Endothelial cell (in vitro differentiated cells): ENCODE measurements at places on chromosomes 5 and 9.
A peak's percentile ranks its signal among the peaks of the same experiment; 100 is the strongest.

DNA sequence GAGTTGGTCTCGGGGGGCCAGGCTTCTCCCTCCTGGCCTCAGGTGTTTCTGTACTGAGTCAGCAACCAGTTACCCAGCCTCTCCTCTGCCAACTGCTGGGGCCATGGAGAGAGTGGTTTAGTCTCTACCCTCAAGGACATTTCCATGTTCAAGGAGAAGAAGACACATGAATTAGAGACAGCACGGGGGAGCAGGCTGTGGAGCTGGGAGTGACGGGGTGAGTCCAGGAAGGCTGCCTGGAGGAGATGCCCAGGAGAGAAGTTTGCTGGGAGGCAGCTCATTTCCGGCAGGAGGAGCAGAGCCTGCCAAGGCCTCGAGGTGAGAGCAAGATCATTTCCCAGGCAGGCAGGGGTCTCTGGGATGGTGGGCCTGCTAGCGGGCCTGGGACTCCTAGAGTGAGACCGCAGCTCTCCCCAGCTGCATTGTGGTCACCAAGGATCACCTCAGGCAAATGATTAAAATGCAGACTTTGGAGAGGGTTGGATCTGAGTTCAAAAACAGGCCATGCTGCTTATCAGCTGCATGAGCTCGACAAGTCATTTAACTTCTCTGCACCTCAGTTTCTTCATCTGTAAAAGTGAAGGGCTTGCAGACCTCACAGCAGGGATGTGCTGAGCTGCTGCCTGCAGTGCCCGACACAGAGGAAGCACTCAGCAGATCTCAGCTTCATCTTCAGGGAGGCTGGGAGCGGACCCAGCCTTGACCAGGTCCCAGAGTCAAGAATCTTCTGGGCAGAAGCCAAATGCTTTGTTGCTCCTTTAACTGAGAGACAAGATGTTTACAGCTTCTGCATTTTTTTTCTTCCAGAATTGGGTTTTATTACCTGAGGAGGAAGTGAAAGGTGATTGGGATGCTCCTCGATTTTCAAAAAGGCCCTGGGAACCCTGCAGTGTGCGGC, 35.2 kb downstream of the NEK6 start:
- DNase-seq = no peak

GRCh38 chr5:111478266-111478665, 34.1 kb downstream of the STARD4 start:
- no peak for DNase-seq

- no peak for DNase-seq
Measured at GRCh38 chr9:122939601-122940000, 1.2 kb upstream of the RABGAP1 start.

DNA sequence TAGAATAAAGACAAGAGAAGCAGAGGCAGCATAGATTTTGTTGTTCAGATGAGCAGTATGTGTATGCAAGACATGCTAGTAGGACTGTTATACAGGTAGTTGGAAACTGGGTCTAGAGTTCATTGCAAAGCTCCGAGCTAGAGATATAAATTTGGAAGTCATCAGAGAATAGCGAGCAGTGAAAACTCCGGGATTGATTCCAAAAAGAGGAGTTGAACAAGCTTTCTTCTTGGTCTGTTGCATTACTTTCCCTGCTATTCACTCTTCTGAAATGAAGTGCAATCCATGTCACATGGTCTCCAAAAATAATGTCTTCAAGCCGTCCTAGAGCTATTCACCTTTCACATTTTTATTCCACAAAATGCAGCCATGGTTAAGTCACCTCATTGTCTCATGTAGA, 67.9 kb upstream of the ZNF462 start:
- DNase-seq = no peak

DNA sequence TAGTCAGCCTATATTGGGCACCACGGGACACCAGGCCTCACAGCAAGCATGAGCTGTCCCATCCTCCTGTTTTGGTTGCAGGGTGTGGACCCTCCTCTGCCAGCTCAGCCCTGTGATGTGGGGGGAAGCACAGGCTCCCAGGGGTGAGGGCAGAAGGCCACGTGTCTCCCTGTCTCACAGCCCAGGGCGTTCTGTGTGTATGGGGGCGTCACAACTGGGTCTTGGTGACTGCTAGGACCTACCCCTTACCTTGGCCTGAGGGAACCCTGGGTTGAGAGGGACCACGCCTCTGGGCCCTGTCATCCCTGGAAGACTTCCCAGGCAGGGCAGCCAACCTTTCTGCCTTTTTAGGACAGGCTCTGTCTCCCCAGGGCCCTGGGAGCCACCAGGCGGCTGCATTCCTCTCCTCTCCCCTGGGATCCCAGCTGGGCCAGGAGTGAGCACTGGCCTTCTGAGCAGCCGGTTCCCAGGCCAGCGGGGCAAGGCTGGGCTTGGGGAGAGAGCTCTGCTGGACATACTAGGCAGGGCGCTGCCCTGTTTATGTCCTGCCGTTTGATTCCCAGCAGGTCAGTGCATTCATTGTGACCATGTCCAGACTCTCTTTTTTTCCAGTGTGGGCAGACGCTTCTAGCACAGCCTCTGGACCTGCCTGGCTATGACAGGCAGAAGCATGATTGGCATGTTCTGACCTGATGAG, 97.4 kb downstream of the DAB2IP start:
- DNase-seq = no peak

DNA sequence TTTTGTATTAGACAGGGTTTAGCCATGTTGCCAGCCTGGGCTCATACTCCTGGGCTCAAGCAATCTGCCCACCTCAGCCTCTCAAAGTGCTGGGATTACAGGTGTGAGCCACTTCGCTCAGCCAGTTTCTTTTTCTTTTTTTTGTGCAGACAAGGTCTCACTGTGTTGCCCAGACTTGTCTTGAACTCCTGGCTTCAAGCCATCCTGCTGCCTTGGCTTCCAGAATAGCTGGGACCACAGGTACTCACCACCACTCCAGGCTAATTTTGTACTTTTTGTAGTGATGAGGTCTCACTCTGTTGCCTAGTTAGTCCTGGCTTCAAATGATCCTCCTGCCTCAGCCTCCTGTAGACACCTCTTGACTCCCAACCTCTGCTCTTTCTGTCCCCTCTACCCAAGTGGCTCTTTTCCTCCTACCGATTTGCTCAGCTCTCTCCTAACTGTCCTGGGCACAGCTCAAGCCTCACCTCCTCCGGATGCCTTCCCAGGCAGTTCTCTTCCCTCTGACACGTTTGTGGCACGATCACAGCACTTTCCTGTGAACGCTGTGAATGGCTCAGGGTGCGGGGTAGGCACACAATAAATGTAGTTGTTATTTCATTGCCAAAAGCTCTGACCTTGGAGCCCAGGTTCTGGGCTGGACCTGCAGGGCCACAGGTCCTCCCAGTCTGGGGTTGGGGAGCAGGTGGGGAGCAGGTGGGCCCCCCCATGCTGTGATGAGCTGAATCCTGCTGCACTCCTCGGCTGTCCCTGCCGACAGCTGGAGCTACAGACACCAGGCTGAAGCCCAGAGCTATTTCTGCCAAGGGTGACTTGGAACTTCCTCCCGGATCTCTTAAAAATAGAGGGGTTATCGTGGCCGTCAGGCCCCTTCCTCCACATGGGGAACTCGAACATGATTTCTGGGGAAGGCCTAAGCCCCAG, 23.9 kb downstream of the GFI1B start:
- DNase-seq = no peak

- DNase-seq = peak; percentile 46
Measured at GRCh38 chr5:150511578-150512367, 3.8 kb downstream of the NDST1 start.
